ENCODE measurements at places on chromosomes 2 and 18.

DNA sequence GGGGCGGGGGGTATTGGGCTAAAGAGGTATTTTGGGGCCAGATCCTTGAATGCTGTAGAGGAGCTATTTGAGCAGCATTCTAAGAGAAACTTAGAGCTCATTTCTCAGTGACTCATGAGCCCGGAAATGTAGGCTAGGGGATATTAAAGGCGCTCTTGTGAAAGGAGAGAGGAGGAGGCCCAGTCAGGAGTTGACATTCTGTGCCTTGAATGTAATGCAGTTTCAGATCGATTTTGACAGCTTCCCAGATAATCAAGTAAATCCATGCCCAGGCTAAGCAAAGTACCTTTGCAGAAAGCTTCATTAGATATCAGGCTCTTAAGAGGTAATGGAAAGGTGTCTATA, 1.5 kb downstream of the CAB39 start:
- no peak for DNase-seq

GRCh38 chr2:213980883-213981282, 430.0 kb upstream of the VWC2L start:
- DNase-seq: no peak

GRCh38 chr2:187576906-187577305, 22.7 kb upstream of the TFPI start:
- no peak for DNase-seq

GRCh38 chr2:101362316-101362715, 25.0 kb downstream of the CREG2 start:
- no peak for DNase-seq

DNA sequence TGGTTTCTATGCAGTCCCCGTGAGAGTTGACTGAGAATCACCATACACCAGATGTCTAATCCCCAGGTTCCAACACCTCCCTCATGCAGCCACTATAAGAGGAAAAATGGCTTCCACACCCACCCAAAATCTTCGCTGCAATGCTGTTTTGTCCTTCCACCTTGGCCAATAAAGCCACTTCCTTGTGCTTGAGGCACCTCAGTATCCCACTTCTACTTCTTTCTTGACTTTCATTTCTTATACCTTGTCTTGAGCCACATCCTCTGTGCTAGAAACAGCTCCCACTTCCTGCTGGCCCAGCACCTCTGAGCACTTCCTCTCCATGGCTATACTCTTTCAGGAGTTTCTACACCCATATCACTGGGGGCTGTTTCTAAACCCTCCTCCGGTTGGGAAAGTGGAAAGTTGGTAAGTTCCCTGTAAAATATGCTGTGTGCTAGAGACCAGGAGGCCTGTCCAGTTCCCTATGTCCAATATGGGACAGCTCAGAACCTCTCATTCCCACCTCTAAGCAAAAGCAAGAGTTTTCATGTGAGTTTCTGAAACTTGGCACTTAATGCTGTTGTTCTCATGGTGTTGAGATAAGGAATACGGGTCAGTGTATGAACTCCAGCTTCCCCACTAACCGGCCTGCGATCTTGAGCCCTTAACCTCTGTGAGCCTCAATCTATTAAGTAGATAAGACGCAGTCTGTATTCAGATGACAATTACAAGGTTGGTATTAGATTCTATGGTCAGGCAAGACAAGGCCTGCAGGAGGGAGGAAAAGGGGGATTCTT, 209.1 kb upstream of the ID2 start:
- no peak for DNase-seq

GRCh38 chr18:60019463-60019840, 119.7 kb downstream of the PMAIP1 start:
- DNase-seq: no peak

DNA sequence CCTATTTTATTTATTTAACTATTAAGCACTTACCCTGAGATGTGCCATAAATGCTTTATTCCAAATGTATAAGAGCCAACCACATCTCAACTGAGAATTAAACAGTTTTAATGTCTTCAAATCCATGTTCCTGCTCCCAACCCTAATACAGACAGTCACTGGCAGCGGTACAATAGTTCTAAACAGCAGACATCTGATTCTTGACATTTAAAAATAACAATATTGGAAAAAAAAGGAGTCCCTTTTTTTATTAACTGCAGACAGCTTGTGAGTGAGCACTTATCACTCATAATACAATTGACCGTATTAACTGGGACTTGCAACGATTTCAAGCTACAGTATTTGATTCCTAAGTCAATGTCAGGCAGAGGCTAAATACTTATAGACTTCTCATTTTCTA, 424.6 kb downstream of the TGIF1 start:
- DNase-seq: peak; percentile 66

- DNase-seq: no peak
These were observed 56.0 kb upstream of the MEX3C start for GRCh38 chr18:51253476-51253875.

DNA sequence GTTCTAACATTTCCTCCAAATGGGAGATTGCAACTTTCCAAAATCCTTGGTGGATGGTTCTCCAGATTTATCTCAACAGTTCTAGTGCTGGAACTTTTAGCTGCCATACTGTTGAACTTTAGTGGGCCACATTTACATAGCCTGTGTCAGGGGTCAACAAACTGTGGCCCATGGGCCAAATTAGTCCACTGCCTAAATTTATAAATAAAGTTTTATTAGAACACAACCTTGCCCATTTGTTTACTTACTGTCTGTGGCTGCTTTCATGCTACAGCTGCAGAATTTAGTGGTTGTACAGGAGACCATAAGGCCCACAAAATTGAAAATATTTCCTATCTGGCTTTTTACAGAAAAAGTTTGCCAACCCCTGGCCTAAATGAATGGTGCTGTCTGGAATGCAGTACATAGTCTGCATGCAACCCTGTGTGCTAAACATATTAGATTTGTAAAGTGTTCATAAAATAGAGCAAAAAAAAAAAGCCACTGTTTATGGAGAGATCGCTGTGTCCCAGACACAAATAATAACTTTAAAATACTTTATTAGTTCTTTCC, 30.3 kb downstream of the MGAT5 start:
- DNase-seq: no peak

- DNase-seq: no peak
These were observed 29.2 kb upstream of the MAP4K3 start for GRCh38 chr2:39466311-39466710.

- peak; percentile 87 for DNase-seq
These were observed 1.6 kb downstream of the MTCL1 start for GRCh38 chr18:8706791-8707555.

- DNase-seq: no peak
These were observed 73.6 kb downstream of the BOD1L2 start for GRCh38 chr18:57220480-57220879.

- DNase-seq: no peak
These were observed 761 bp downstream of the ST8SIA5 start for GRCh38 chr18:46756025-46756558.

DNA sequence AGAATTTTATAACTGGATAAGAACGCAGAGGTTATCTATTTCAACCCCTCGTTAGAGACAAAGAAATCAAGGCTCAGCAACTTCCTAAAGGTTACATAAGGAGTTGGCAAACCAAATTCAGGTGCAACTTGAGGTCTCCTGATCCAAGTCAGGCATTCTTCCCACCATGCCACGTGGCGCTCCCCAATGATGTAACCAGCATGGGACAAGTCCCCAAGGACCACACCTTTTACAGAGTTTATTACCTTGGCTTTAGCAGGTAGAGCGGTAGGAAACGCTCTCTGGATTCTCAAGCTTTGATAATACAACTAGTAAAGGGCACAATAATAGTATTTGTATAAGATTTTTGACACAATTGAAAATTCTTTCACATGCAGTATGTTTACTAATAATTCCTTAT, 26.7 kb upstream of the MBOAT2 start:
- peak; percentile 64 for DNase-seq

DNA sequence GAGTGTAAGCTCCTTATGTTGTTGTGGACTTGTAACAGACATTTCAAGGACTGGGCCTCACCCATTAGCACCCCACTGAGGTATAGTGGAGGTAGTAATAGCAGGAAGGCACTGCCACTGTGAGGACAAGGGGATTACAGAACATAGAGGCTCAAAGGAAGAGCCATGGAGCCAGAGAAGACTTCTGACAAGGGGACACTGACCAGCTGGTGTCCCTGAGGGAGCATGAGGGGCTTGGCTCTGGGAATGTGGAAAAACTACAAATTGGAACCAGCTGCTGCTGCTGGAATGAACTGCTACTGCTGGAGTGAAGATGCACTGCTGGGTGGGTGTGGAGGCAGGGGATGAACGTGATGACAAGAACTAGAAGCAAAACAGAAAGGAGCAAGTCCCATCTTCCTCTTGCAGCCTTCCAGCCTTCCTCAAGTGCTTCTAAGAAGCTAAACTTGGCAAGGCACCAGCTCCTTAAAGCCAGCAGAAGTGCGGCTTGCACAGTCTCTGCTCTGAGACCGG, 167.3 kb upstream of the NOSTRIN start:
- DNase-seq: peak; percentile 90

DNA sequence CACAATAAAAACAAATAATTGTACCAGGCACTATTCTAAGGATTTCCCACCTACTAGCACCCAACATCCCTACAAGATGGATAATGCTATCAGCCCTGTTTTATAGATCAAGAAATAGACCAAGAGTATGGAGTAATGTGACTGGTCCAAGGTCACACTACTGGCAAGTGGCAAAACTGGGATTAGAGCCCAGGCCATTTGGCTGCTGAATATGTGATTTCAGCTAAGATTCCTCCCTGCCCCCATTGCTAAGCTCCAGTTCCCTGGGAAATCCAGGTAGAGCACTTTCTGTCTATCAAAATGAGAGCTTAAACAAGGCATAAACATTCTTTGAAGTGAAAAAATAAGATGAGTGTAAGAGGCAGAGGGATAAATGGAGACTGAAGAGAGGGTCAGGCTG, 157.8 kb downstream of the DNAH6 start:
- no peak for DNase-seq

DNA sequence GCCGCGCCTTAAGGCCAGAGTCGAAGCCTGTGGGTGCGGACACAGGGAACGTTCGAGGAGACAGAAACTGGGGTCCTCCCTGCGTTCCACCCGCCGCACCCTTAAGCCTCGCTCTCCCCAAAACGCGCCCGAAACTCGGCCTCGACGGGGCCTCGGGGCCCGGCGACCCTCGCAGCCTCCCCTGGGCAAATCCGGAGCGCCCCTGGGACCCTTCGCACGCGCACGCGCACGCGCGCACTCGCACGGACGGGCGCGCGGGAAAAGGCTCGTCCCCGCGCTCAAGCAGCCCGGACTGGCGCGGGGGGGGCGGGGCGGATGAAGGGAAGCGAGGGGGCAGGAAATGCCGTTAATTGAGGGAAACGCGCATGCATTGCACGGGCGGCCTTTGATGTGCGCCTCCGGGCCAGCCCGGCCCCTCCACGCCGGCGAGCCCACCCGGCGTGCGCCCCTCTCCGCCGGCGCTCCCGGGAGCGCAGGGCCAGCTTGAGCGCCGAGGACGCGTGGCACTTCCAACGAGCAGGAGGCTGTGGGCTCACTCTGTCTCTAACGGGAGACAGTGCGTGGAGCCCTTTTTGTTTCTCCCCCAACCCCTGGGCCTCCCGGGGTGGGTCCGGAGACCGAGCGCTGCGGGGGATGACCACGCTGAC, 5.4 kb upstream of the SALL3 start:
- DNase-seq: no peak

DNA sequence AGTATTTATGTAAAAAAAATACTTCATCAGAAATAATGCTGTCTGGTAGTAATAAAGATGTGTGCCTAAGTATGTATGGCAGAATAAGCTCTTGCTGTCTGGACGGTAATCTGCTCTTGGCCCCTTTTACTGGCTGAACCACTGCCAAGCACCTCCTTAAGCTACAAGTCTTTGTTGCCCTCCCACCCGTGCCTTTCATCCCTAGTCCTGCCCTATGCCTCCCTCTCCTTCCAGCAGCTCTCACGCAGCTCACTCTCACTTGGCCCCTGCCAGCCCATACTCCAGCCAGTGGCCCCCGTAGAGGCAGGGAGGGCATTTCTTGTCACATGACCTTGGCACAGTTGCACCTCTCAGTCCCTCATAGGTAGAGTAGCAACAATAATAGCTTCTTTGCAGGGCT, 54.5 kb upstream of the NPAS2 start:
- no peak for DNase-seq

DNA sequence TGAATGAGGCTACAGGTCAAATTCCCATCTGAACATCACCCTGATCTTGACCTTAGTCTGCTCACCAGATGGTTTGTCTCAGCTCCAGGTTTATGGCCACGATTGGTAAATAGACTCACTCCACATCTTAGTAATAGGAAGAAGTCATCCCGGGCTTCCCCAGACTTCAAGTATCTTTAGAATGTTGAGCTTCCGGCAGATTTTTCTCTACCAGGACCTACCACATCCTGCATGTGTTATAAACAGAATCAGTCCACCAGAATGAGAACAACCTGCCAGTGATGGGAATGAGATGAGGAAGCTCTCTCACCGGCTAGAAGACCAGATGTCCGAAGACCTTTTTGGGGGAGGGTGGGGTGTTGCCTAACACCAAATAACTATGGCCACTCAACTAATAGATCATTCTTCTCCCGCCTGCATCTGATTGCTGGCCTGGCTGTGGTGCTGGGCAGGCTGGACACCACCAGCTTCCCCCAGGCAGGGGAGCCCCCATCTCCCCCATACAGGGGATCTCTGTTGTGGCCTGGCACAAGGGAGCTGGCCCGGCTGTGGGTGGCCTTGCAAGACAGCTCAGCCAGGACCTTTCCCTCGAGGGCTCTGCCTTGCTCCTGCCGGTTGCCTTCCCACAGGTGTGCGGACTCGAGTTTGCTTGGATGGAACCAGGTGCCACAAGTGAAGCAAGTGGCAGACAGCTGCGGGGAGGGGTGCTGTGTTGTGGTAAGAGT, 88.5 kb downstream of the SH3RF3 start:
- DNase-seq: peak; percentile 24

DNA sequence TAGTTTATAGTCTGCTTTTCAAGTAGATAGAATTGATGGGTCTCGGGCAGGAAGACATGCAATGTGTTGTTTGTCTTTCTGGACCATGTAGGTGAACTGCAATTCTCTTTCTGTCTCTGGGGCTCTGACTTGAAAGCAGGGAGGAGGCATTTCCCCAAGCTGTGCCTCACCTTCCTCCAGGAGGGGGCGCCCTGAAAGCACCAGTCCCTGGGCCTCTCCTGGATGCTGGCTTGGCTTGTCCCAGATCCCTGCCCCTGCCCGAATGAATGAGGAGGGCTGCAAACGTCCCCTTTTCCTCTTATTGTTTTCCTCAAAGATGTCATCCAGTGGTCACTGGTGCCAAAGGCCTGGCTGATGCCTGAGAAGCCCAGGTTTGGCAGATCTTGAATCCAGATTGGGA, 270.6 kb downstream of the CELF4 start:
- DNase-seq: no peak

DNA sequence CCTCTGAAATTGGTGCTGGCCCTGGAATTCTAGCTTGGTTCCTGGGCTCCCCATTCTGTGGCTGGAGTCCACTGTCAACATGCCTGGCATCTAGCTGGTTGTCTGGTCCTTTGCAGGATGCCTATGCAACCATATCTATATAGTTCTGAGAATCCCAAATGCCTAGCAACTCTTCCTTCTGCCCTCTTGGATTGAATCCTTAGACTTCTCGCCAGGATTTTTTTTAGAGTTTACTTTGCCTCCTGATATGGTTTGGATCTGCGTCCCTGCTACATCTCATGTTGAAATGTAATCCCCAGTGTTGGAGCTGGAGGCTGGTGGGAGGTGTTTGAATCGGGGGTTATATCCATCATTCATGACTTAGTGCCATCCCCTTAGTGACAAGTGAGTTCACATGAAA, 65.0 kb upstream of the LYPD1 start:
- DNase-seq: no peak

GRCh38 chr2:172172513-172173173, 69.9 kb upstream of the DLX2 start:
- peak; percentile 74 for DNase-seq

GRCh38 chr2:222656526-222657446, 894 bp upstream of the FARSB start:
- DNase-seq: no peak

- DNase-seq: no peak
These were observed 149.4 kb downstream of the TNS1 start for GRCh38 chr2:217853301-217853881.
